Activated T-helper 1 cell treated with anti-CD3 and anti-CD28 coated beads, Interleukin-12 subunit alpha, Interleukin-12 subunit beta, Interleukin-2, Interleukin-4 antibody, amounts not matched to agents 30 ng/mL and 10 ng/mL and 1 ng/mL, durations not matched to agents 14 hours and 24 hours and 36 hours (primary cell): ENCODE measurements at places on chromosomes 2 and 18. TPM values are rescaled to one million over a fixed set of nuclear protein-coding genes. Genes with fewer than 3 reads are reported as not detected.

DNA sequence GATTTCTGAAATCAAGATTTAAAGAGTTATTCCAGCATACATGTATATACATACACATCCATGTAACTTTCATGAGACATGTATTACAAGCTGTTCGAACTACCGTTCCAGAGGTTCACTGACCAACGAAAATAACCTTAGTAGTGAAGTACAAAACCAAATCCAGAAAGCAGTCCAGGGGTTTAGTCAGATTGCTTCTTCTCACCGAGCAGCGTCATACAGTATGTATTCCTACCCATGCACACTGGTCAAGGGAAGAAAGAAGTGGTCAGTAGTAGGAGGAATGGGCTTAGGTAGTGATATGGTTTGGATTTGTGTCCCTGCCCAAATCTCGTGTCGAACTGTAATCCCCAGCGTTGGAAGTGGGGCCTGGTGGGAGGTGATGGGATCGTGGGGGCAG, 45.3 kb downstream of the E2F6 start:
- no peak for DNase-seq

The HOXD4 gene
- not detected in 2 replicates for total RNA-seq

The DRC1 gene
- total RNA-seq = not detected in 2 replicates

DNA sequence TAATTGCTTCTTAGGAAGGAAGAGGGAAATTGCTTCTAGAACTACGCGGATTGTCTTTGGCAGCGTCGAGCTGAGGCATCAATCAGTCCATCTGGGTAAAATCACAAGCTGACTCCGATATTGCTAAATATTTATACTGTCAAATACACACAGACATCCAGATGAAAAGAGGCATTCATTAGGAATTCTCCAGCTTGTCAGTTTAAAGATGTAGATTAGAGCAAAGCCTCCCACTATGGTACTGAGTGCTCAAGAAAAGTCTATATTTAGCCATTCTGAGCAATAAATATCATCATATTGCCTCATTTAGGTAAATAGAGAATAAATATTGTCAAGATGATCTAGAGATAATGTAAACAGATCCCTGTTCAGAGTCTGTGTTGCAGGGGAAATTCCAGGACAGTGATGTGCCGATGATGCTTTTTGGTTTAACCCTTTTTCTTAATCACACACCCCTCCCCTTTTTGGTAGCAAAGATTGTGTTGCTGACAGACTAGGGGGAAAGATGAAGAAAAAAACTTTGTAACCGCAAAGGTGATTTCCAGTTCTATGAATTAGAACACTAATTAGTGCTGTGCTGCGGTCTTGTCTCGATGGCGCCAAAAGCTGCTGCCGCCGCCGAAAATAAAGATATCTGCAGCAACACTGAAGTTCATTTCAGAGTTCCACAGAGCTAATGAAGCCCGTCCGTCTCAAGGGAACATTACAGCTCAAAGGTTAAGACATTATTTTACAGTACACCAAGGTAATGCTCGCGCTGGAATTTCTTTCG, 171.8 kb downstream of the PTGR3 start:
- no peak for DNase-seq

- no peak for DNase-seq
Measured at GRCh38 chr2:177599956-177600355, 207.4 kb downstream of the AGPS start.

DNA sequence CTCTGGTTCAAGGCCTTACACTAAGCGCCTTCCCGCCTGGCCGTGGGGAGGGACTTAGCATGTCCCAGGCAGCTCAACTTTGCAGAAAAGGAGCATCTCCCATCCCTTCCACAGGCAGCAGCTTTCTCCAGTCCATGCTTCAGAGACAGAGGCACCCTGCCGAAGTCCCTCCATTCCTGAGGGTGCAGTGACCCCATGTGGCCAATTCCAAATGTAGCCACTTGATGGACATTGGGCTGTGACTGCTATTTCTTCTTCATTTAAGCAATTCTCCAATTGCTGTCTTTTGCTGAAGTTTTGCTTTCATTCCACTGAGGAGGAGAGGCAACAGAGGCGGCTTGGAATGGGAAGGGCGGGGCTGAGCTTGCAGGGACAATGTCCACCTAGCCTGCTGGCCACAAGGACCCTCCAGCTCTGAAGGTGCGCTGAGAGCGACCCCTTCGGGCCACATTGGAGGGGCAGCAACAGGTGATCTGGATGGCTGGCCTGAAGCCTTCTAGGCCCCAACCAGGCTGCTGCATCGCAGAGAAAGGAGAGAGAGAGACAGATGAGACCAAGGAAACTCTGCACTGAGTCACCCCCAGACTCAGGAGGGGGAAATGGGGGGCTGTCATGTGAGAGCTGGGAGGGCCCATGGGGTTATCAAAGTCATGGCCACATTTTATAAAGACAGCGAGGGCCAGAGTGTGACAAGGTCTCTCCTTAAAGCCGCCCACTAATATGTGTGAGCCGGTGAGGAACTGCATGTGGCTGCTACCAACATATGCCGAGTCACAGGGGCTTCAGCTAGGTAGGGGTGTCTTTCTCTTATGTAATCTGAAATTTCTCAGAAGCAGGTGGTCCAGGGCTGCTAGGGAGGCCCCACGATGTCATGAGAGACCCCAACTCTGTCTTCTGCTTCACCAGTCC, 61.3 kb downstream of the LONRF2 start:
- DNase-seq = no peak

DNA sequence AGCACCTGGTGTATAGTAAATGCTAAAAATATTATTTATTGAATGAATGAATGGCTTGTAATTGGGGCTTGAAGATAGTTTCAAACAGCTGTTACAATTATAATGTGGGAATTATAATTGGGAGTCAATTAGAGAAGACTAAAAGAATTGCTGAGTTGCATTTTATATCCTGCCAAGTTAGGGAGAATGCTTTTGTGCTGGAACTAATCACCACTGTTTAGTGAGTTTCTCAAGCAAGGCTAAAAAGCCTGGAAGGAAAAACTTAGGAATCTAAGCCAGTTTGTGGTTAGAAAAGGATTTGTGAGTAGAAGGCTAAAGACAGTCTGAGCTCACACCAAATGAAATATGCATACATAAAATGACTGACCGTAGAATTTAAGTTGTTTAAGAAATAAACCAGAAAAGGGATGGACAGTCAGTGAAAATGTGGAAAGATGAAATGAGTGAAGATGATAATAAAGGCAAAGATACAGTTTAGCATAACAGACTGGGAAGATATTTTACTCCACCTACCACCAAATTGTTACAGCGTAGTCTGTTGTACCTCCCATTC, 647.7 kb upstream of the FSHR start:
- DNase-seq = no peak

- no peak for DNase-seq
Measured at GRCh38 chr2:133486771-133487191, 81.5 kb downstream of the NCKAP5 start.

GRCh38 chr2:162212366-162212765, 30.9 kb downstream of the FAP start:
- no peak for DNase-seq

The CEP192 gene
- total RNA-seq = 31.2 and 32.0 TPM in 2 replicates

DNA sequence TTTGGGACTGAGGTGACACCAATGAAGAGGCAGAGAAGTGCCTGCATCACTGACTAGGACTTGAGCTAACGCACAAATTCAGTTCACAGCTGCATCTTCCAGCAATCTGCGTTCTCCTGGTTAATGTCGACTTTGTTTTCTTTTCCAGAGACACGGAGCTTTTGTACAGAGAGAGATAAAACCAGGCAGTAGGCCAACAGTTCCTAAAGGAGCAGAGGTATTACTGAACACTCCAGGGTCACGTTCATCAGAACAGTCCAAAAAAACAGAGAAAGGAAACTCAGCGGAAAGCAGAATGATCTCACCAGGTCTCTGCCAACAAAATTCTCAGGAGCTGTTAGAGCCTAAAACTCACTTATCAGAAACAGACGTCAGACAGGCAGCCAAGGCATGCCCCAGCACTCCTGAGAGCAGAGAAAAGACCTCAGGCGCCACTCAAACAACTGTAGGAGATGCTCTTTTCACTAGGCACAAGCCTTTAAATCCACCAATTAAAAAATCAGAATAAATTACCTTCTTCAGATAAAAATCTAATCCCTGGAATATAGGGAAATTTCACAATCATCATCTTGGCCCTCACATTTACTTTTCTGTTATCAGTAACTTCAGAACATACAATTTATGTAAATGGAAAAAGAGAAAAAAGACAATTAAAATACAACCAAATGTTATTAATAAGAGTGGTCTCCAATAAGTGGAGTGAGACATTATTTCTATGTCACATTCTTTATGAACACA, 95.9 kb upstream of the SPTBN1 start:
- DNase-seq = no peak

- DNase-seq = peak; percentile 63
Measured at GRCh38 chr2:218995972-218996711, 2.9 kb upstream of the CRYBA2 start.

GRCh38 chr18:67973916-67974315, 457.4 kb upstream of the DSEL start:
- DNase-seq = no peak

GRCh38 chr2:128727404-128727803, 408.7 kb upstream of the HS6ST1 start:
- DNase-seq = no peak

The SLC9A4 gene
- total RNA-seq = 0.10 TPM in 1 of 2 replicates, not detected in the other

The TMEM178A gene
- total RNA-seq = not detected in 2 replicates

GRCh38 chr2:70009762-70010575, 48.5 kb upstream of the ASPRV1 start:
- no peak for DNase-seq

The MYCN gene
- not detected in 2 replicates for total RNA-seq

DNA sequence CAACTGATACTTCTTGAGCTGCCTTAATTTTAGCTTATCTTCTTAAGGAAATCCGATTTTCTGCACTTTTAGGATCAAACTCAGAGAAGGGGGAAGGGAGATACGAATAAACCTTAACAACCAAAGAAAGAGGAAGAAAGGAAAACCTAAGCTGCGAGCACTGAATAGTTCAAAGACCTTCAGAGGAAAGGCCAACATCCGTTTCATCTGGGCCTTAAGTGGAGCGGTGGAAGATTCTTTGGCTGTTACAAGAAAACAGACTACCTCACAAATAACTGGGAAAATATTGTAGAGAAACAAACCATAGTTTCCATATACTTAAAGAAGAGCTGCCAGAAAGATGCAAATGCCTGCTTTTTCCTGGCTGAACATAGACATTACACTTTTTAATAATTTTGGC, 43.6 kb downstream of the VIT start:
- no peak for DNase-seq

The SGPP2 gene
- 29.5 and 31.2 TPM in 2 replicates for total RNA-seq

The ERCC3 gene
- 63.1 and 65.5 TPM in 2 replicates for total RNA-seq

The TRIM54 gene
- 0.26 TPM in 1 of 2 replicates, not detected in the other for total RNA-seq

The SOX11 gene
- not detected in 2 replicates for total RNA-seq

The SMARCAL1 gene
- 28.0 and 29.1 TPM in 2 replicates for total RNA-seq

GRCh38 chr2:36486521-36487044, 111.4 kb downstream of the FEZ2 start:
- DNase-seq = no peak

- no peak for DNase-seq
Measured at GRCh38 chr2:71224457-71224856, 2.4 kb downstream of the PAIP2B start.

GRCh38 chr2:176493226-176493825, 224.1 kb downstream of the MTX2 start:
- DNase-seq = no peak

The PLCD4 gene
- 0.54 and 0.62 TPM in 2 replicates for total RNA-seq

DNA sequence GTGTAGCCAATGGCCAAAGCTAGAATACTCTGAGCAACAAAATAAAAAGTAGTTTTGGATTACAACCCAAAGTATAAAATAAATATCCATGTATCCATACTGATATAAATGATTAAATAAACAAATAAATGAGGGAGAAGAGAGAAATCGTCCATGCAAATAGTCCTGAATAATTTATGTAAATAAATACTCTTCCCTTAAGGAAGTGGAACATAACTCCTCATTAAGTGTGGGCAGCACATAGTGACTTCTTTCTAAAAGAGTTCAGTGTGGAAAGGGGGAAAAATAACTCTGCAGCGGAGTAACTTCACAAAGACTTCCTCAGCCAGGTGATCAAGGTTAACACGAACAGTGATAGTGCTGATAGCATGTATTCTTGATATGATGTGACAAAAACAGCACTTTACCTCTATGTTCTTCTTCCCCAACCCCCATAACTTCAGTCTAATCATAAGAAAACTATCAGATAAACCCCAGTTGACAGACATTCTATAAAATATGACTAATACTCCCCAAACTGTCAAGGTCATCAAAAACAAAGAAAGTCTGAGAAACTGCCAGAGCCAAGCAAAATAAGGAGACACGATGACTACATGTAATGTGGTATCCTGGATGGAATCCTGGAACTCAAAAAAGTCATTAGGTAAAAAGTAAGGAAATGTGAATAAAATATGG, 30.7 kb downstream of the METTL8 start:
- DNase-seq = no peak

The ASIC4 gene
- total RNA-seq = 0.08 TPM in 1 of 2 replicates, not detected in the other
